ELF-1 (cell line): ENCODE measurements at places on chromosomes 12 and 14.
A peak's percentile ranks its signal among the peaks of the same experiment; 100 is the strongest.

DNA sequence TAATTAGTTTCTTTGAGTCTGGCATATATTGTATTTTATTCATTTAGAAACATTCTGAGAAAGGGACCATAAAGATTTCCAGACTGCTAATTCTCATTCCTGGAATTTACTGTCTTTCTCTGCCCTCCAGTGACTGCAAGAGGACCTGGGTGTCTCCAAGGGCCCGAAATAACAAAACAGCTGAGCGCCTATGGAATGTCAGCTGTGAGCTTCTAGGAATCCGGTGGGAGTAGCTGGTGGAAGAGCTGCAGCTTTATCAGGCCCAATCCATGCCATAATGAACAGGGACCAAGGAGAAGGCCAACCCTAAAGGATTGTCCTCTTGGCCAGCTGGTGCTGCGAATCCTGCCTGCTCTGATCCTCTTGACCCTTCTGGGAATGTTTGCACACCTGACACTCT, 31.9 kb downstream of the RDH12 start:
- peak; percentile 28 for DNase-seq

DNA sequence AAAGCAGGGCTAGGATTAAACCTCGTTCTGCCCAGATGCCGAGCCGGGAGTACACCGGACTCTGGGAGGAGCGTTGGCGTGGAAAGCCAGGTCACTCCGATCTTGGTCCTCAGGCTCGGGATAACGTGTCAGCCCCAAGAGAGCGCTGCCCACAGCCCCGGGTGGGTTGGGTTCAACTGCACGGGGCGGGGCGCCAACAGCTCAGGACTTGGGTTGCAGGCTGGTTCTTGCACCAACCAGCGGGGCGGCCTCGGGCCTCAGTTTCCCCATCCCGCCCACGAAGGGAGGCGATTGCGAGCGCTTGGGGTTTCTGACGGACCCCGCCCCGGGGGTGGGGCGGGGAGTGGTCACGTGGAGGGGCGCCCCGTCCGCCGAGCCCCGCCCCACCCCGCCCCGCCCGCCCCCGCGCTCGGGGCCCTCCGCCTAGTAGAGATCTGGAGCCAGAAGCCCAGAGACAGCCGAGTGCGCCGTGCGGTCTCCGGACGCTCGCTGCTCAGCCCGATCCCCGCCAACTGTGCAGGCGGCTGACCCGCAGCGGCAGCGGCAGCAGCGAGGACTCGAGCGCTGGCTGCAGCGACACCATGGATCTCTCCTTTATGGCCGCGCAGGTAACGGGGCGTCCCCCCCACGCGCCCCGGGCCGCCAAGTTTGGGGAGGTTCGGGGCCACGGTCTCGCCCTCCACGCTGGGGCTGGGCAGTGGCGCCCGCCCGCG, at the start of gene C14orf132:
Gene C14orf132, plus strand, starts transcription at position 443 of the 713 bp plus-strand sequence. Its CDS starts 139 bp downstream, at position 582.
- DNase-seq: peak; percentile 29

- DNase-seq: no peak
Measured at GRCh38 chr12:28355161-28355560, 164.9 kb downstream of the CCDC91 start.

- no peak for DNase-seq
Measured at GRCh38 chr14:93110856-93111419, 4.8 kb downstream of the ITPK1 start.

DNA sequence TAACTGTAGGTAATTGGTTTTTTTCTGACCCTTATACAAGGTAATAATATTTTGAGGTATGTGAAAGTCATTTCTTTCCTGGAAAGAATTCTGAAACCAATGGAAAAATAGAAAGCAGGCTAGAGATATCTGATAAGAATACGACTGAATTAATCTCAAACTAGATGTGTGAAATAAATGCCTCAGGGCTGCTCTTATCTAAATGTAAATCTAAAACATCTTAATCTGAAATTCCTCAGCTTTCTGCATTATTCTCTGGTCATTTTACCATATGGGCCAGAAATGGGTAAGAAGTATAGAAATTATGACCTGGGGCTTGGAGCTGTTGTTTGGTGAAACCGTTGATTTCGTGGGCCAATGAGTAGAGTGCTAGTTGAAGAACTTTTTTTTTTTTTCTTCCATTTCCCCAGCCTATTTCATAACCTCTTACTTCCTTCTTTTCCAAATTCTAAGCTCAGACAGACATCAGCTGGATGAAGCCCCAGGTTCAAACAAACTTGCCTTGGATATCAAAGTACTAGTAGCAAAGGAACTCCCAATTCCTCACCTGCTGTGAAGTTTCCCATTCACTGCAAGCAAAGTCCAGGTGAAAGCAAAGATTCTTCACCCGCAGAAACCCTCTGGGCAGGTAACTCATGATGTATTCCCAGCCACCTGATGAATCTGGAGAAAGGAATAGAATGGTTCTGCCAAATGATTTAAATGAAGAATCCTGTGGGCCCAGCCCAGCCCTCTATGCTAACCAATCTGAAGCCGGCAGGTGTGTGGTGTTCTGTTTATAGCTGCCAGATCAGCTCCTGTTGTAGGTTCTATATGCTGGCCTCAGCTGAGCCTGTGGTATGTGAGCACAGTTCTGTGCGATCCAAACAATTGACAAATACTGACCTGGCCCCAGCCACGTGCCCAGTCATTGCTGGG, 9.7 kb upstream of the FOS start:
- peak; percentile 82 for DNase-seq

- peak; percentile 30 for DNase-seq
Measured at GRCh38 chr12:109387425-109388166, 39.9 kb downstream of the MYO1H start.

GRCh38 chr14:34930591-34931091, 52.2 kb upstream of the SRP54 start:
- DNase-seq: no peak

DNA sequence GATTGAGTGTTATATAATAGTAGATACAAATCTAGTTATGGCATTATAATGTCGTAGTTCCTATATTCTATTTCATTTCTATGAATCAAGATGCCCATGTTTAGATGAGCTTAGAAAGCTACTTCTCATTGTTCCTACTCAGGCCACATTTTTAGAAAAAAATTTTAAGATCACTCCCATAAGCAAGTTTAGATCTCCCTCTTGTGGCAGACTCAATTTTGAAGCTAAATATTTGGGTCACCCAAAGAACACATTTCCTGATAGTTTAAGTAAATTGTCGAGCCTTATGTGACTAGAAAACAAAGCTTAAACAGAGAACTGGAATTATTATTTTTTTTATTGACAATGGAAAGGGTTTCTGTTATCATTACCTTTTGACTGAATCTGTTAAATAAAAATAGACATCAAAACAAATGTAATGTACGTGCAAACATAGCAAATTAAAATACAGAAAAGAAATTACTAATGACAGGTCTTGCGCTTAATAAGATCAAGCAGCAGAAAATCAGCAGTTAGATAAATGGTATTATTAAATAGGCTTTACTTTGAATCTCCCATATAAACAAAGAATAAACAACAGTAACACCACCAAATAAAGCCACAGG, 180.2 kb downstream of the ACSS3 start:
- peak; percentile 15 for DNase-seq

DNA sequence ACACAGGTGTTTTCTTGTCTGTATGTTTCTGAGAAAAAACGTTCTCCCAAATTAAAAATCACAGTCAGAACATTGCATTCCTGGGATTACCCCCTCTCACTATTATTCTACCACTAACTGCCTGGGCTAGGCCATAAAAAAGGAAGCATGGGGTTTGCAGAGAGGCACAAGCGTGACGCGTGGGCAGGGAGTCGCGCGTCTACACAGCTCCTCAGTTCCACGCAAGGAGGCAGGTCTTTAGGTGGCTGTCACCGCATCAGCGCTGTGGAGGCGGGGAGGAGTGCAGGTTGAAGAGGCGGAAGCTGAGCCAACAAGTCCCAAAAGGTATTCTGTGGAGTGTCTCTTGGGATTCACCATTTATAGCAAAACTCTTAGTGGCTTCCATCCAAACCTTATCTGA, 109.9 kb downstream of the RIMBP2 start:
- DNase-seq: no peak

GRCh38 chr14:33704481-33704880, 246.4 kb downstream of the EGLN3 start:
- no peak for DNase-seq

- DNase-seq: peak; percentile 26
Measured at GRCh38 chr14:31947680-31948595, 129.2 kb upstream of the ARHGAP5 start.

DNA sequence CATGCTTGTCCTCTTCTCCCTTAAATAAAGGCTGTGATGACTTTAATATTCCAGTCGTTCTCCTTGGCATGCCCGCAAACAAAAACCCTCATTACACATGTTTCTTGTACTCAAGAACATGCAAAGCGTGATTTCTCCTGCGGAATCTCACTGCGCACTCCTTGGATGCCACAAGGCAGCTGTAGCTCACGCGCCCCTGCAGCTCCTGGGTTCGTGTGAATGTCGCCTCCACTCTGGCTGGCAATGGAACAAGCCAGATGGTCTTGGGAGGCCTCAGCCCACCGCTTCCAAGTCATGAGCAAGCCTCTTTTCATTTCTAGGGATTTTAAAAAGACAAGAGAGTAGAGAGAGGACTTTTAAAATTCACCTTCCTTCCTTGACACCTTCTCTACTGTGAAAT, 403.8 kb downstream of the PCNX1 start:
- no peak for DNase-seq

DNA sequence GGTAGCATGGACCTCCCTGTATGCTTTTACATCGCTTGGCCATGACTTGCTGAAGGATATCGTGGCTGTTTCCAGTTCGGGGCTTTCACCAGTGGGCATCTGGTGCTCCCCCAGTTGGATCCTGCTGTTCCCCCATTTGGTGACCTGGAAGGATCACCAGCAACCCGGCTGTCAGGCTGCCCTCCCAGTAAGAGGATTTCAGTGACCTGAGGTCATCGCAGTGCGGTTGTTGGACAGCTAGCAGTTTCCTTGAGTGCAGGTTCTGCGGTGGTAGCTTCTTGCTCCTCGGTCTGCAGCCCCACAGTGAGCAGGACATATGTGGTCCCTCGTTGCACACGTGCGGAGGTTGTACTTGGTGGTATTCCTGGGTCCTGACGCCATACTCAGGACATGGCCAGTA, 58.7 kb downstream of the TMEM132C start:
- DNase-seq: no peak

- DNase-seq: peak; percentile 21
Measured at GRCh38 chr12:24229031-24229700, 279.7 kb upstream of the SOX5 start.

DNA sequence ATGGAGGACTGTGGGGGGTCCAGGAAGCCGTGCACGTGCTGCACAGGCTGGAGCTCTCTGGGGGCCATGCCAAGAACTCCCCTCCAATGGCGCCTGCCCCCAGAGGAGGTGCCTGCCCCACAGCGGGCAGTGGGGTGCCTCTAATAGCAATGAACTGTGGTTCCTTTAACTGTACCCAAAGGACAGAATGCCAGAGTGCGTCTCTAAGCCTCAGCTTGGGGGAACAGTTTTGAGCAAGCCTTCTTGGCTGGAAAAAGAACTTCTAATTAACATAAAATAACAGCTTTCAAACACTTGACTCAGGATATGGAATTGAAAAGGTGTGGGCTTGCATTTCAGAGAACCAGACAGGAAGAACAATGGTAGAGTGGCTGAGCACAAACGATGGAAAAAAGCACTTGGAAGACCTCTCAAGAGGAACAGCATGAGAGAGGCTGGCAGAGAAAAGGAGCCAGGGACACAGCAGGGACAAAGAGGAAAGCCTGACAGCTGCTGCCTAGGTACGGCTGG, 195.6 kb downstream of the TTC7B start:
- no peak for DNase-seq

DNA sequence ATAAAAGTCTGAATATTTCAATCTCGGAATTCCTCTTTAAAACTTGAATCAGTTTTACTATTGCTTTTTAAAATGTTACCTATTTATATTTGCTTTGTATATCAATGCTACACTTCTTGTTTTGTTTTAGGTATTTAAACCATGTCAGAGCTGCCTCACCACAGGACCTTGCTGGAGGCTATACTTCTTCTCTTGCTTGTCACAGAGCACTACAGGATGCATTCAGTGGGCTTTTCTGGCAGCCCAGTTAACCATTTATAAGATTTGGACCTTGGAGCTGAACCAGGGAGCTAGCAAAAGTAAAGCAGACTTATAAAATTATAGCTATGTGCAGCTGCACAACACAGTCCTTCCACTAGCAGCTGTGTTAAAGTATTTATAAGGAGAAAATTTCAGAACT, 12.8 kb downstream of the TRMT5 start:
- DNase-seq: peak; percentile 27

DNA sequence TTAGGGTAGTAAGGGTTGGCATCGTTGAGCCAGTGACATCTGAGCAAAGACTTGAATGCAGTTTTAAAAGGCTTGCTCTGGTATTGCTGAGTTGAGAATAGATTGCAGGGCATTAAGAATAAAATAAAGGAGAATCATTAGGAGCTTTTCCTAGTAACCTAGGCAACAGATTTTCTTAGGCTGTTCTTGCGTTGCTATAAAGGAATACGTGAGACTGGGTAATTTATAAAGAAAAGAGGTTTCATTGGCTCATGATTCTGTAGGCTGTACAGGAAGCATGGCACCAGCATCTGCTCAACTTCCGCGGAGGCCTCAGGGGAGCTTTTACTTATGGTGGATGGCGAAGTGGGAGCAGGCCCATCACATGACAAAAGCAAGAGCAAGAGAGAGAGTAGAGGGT, 97.4 kb downstream of the RAD51B start:
- DNase-seq: no peak

DNA sequence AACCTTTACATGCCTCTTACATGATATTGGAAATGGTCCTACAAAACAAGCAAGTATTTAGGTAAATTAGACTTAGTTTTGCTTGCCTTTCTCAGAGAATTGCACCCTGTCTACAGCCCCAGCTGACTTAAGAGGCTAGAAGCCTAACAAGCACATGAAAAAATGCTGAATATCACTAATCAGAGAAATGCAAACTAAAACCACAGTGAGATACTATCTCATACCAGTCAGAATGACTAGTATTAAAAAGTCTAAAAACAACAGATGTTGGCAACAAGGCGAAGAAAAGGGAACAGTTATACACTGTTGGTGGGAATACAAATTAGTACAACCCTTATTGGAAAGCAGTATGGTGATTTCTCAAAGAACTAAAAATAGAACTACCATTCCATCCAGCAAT, 103.8 kb downstream of the EGLN3 start:
- no peak for DNase-seq

DNA sequence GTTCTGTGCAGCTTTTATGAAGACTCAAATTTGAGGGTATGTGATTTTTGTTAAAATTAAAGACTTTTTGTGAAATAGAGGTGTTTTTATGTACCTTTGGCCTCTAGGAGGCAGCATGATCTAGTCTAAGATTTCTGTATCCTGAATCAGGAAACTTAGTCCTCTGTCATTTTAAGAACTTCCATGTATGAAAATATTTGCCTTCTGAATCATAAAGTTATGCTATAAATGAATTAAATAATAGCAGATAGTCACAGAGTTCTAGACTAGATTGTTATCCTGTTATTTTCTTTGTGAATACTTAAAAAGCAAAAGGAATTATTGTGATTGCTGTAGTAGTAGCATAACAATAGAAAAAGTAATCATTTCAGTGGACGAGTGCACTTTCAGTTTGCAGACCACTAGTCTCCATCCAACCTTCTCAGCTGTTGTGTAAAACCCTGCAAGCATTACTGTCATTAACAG, 56.3 kb downstream of the FGD4 start:
- no peak for DNase-seq

DNA sequence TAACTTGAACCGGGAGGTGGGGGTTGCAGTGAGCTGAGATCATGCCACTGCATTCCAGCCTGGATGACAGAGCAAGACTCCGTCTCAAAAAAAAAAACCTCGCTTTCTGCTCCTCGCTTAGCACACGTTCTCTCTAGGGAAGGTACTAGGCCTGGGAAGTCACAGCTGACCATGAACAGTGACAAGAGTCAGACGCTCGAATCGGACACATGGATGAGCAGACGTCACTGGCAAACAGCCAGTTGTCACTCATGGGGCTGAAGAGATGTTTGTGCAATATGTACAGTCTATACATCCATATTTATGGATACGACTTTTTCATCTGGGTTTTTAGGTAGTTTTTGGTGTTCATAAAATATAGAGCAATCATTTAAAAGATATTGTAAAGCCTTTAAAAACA, 19.4 kb downstream of the TCHP start:
- DNase-seq: no peak
